Activated CD8-positive, alpha-beta memory T cell treated with anti-CD3 and anti-CD28 coated beads, Interleukin-2, amount 50 U/mL, for 48 hours (primary cell): ENCODE measurements at places on chromosomes 7 and 10.

DNA sequence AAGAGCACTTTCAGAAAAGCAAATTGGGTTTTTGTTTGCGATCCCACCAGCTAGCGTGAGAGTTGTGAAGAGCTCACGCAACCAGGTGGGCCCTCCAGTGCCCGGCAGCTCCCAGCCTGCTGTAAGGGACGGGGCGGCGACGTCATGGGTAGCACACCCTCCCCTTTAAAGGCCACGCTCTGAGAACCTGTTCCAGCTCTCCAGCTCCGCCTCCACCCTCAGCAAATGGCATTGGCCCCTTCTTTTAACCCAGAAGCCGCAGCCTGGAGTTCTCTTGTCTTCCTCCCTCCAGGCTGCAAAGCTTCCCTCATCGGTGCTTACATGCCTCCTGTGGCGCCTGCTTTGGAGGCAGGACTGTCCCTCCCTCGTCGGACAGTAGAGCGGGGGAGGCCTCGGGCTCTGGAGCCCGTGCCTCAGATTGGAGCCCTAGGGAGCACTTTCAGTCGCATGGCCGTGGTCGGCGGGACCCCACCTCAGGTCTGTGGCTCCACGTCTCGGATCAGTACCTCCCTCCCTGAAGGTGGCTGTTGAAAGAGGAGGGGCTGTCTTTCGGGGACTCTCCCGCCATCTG lies 32.9 kb downstream of the WIPI2 start:
- DNase-seq: no peak

GRCh38 chr10:18532881-18533535 lies 118.4 kb downstream of the NSUN6 start:
- DNase-seq: no peak

- DNase-seq: peak; percentile 57
These were observed 2.5 kb downstream of the ACSL5 start for GRCh38 chr10:112376396-112376790.

- no peak for DNase-seq
These were observed 80.3 kb upstream of the LYZL2 start for GRCh38 chr10:30709700-30710358.

GRCh38 chr7:30351286-30351685 lies 66.9 kb downstream of the ZNRF2 start:
- no peak for DNase-seq

- peak; percentile 87 for DNase-seq
These were observed 168.9 kb downstream of the NRF1 start for GRCh38 chr7:129780257-129780973.

- DNase-seq: no peak
These were observed 16.4 kb downstream of the FAM241B start for GRCh38 chr10:69646185-69647060.

GRCh38 chr7:80611353-80611752 lies 27.1 kb upstream of the CD36 start:
- no peak for DNase-seq

- no peak for DNase-seq
These were observed 134.3 kb downstream of the PLXNA4 start for GRCh38 chr7:132441935-132442334.

- DNase-seq: no peak
These were observed 651.6 kb upstream of the IGFBP3 start for GRCh38 chr7:46572691-46573090.
